ENCODE measurements at places on chromosomes 5 and 9.

- H3K4me3 ChIP-seq, result no peak overlapping the region
- peaks cover 30% of the 10 kb centered on the region for H3K4me1 ChIP-seq
- DNase-seq, result no peak
- no peaks in the 10 kb centered on the region for H3K27me3 ChIP-seq
- no peak overlapping the region for H3K27ac ChIP-seq
- no peaks in the 10 kb centered on the region for H3K36me3 ChIP-seq
Measured at GRCh38 chr5:159411115-159411514, 80.8 kb upstream of the IL12B start.

GRCh38 chr5:143347698-143348344 lies 55.7 kb downstream of the NR3C1 start:
- H3K27me3 ChIP-seq, result no peaks in the 10 kb centered on the region
- peaks cover 38% of the 10 kb centered on the region for H3K4me1 ChIP-seq
- DNase-seq, result no peak
- no peak overlapping the region for H3K27ac ChIP-seq
- no peaks in the 10 kb centered on the region for H3K36me3 ChIP-seq

- H3K4me3 ChIP-seq, result no peak overlapping the region
- no peaks in the 10 kb centered on the region for H3K36me3 ChIP-seq
- no peaks in the 10 kb centered on the region for H3K27me3 ChIP-seq
- no peaks in the 10 kb centered on the region for H3K4me1 ChIP-seq
- DNase-seq, result no peak
Measured at GRCh38 chr9:86039991-86040860, 59.1 kb downstream of the GOLM1 start.

DNA sequence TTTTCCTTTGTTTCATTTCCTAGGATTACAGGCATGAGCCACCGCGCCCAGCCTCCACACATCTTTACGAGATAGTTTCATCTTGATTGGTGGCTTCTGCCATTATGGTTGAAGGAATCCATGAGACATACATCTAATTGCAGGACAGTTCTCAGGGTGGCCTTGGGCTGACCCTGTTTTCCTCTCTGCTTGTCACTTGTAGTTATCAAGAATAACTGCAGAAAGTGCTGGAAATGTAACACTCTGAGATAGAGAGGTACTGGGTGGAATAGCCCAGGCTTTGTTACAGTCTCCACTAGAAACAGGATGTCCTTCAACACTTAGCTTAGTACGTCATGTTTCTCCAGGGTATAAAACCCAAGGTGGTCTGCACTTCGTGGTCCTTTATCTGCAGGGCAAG lies 10.7 kb downstream of the UGT3A2 start:
- no peaks in the 10 kb centered on the region for H3K4me1 ChIP-seq
- DNase-seq, result no peak
- no peak overlapping the region for H3K27ac ChIP-seq
- H3K4me3 ChIP-seq, result no peak overlapping the region
- no peaks in the 10 kb centered on the region for H3K36me3 ChIP-seq

GRCh38 chr9:123929177-123929869 lies 603 bp downstream of the DENND1A start:
- peak; percentile 34 for DNase-seq
- H3K27me3 ChIP-seq, result no peaks in the 10 kb centered on the region
- H3K27ac ChIP-seq, result peak overlapping the region; percentile 73

GRCh38 chr5:120055858-120056257 lies 408.2 kb upstream of the PRR16 start:
- H3K4me3 ChIP-seq, result no peak overlapping the region
- H3K27me3 ChIP-seq, result no peaks in the 10 kb centered on the region
- H3K4me1 ChIP-seq, result no peaks in the 10 kb centered on the region
- H3K36me3 ChIP-seq, result no peaks in the 10 kb centered on the region
- DNase-seq, result no peak

DNA sequence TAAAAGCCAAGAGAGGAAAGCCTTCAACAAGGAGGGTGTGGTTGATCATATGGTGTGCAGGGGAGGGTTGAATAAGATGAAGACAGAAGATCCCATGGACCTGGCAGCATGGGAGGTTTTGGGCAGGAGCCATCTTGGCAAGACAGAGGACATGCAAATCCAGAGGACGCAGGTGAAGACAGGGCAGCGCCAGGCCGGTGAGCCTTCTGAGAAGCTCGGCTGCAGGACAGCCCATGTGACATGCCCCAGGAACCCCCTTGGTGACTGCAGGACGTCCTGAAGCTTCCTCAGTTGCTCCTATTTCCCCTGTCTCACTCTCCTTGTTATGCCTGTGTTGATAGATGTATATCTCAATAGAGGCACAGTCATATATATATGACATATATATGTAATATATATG lies 159.4 kb downstream of the GADD45G start:
- H3K4me3 ChIP-seq, result no peak overlapping the region
- no peaks in the 10 kb centered on the region for H3K4me1 ChIP-seq
- H3K27me3 ChIP-seq, result no peaks in the 10 kb centered on the region
- no peaks in the 10 kb centered on the region for H3K36me3 ChIP-seq
- DNase-seq, result no peak

- no peaks in the 10 kb centered on the region for H3K27me3 ChIP-seq
- no peak for DNase-seq
- H3K4me1 ChIP-seq, result no peaks in the 10 kb centered on the region
- H3K4me3 ChIP-seq, result no peak overlapping the region
- H3K36me3 ChIP-seq, result no peaks in the 10 kb centered on the region
Measured at GRCh38 chr5:117604845-117605244, 1030.2 kb upstream of the SEMA6A start.

DNA sequence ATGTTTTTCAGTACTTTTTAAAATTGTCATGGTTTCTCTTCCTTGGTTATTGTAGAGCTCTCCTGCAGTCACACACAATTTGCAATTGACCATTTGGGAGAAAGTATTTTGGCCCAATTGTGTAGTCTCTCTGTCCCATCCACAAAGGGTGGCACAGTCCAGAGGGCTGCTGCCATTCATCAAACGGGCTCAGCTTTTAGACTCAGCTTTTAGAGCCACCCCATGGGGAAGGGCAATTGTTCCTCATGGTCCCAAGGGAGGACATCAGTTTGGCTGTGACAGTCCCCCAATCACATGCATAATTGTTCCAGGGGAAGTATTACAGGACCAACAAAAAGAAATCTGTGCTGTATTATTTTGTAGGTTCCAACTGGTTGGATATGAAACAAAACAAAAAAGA lies 207.6 kb downstream of the ZNF462 start:
- H3K36me3 ChIP-seq, result no peaks in the 10 kb centered on the region
- no peaks in the 10 kb centered on the region for H3K27me3 ChIP-seq
- H3K27ac ChIP-seq, result no peak overlapping the region
- no peak overlapping the region for H3K4me3 ChIP-seq

DNA sequence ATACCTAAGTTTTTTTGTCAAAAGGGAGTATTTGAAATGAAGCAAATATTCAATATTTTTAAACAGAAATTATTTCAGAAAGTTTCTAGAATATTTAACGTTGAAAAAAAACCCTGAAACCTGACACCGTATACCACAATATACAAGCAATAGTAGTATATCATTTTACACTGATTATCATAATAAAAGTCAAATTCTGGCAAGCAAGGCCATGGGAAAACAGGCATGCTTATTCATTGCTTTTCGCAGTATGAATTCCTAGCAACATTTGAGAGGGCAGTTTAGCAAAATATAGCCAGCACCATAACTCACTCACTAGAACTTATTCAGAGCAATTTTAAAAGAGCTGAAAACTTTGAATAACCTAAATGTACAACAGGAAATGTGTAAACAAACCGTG lies 46.1 kb downstream of the ERAP1 start:
- H3K4me1 ChIP-seq, result no peaks in the 10 kb centered on the region
- no peak overlapping the region for H3K4me3 ChIP-seq
- no peak overlapping the region for H3K27ac ChIP-seq
- H3K27me3 ChIP-seq, result no peaks in the 10 kb centered on the region
- H3K36me3 ChIP-seq, result peaks cover 44% of the 10 kb centered on the region

DNA sequence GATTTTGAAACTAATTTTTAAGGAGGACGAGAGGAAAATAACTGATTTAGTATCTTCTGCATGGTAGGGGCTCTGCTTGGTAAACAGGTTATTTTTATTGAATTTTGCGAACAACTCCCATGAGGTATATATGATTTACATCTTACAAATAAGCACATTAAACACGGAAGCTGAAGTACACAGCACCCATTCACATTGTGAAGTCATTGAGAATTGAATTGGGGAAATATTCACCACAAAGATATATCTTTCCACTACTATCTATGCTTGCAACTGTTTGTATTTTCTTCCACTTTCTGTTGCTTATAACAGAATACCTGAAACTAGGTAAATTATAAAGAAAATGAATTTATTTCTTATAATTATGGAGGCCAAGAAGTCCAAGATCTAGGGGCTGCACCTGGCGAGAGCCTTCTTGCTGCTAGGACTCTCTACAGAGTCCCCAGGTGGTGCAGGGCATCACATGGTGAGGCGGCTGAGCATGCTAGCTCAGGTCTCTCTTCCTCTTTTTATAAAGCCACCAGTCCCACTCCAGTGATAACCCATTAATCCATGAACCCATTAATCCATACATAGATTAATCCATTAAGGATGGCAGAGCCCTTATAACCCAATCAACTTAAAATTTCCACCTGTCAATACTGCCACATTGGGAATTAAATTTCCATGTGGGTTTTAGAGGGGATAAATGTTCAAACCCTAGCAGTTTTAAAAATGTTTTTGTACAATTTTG lies 79.0 kb upstream of the ZNF608 start:
- no peak overlapping the region for H3K4me3 ChIP-seq
- H3K36me3 ChIP-seq, result no peaks in the 10 kb centered on the region
- H3K27me3 ChIP-seq, result no peaks in the 10 kb centered on the region
- no peaks in the 10 kb centered on the region for H3K4me1 ChIP-seq
- DNase-seq, result no peak

GRCh38 chr5:54159893-54160195 lies 150.5 kb downstream of the ARL15 start:
- H3K27ac ChIP-seq, result no peak overlapping the region
- no peaks in the 10 kb centered on the region for H3K4me1 ChIP-seq
- no peaks in the 10 kb centered on the region for H3K27me3 ChIP-seq
- DNase-seq, result no peak
- H3K36me3 ChIP-seq, result no peaks in the 10 kb centered on the region
- no peak overlapping the region for H3K4me3 ChIP-seq

- H3K27me3 ChIP-seq, result no peaks in the 10 kb centered on the region
- no peaks in the 10 kb centered on the region for H3K36me3 ChIP-seq
- H3K4me1 ChIP-seq, result peaks cover 7% of the 10 kb centered on the region
- DNase-seq, result no peak
- H3K27ac ChIP-seq, result no peak overlapping the region
Measured at GRCh38 chr5:138445547-138446271, 6.9 kb downstream of the REEP2 start.

DNA sequence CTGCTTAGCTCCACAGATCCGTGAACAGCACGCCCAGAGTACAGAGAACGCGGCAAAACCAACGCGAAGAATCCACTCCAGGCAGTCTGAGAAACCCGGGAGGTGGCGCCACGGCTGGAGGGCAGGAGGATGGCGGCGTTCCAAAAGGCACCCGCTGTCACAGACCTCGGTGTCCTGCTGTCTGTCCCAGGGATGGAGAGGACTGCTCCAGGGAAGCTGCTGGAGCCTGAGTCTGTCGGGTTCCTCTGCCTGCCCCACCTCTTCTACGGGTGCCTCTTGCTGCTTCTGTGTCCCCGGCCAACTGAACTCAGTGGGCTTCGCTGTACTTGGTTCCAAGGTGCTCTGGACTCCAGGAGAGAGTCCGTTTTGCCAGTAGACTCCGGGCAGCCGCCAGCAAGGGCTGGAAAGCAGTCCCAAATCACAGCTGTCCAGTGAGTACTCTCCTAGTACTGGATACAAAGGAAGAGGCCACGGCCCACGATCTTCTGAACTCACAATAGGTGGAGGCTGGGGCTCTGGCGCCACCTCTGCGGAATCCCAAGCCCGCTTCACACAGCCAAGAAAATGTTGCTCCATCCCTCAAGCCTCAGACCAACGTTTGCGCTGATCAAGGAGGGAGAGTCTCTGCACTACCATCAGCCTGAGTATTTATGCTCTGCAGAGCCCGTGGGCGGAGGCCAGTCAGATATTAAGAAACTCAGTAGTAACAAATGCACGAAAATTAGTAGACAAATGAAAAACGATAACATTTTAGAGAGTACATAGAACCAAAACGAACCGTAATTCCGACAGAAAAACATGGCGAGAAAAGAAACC lies 440 bp downstream of the ANXA2R start:
- peak; percentile 65 for DNase-seq
- no peaks in the 10 kb centered on the region for H3K27me3 ChIP-seq
- no peaks in the 10 kb centered on the region for H3K36me3 ChIP-seq
- peak overlapping the region; percentile 96 for H3K27ac ChIP-seq

DNA sequence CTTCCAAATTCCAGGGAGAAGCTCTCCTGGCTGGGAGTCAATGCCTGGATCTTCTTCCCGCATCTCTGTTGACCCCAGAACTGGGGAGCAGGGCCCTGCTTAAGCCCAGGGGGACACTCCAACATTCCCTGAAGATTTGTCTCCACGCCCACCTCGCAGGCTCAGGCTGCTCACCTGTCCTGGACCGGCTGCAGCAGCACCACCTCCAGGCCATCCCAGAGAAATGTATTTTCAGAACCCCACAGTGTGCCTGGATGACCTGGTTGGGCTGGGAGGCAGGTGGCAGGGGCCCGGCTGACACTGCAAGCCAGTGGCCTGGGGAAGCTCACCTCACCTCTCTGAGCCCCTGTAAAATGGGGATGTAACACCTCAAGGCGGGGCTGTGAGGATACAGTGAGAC lies 27.1 kb upstream of the ZBTB43 start:
- no peaks in the 10 kb centered on the region for H3K4me1 ChIP-seq
- H3K4me3 ChIP-seq, result no peak overlapping the region
- H3K27me3 ChIP-seq, result no peaks in the 10 kb centered on the region
- H3K36me3 ChIP-seq, result no peaks in the 10 kb centered on the region

DNA sequence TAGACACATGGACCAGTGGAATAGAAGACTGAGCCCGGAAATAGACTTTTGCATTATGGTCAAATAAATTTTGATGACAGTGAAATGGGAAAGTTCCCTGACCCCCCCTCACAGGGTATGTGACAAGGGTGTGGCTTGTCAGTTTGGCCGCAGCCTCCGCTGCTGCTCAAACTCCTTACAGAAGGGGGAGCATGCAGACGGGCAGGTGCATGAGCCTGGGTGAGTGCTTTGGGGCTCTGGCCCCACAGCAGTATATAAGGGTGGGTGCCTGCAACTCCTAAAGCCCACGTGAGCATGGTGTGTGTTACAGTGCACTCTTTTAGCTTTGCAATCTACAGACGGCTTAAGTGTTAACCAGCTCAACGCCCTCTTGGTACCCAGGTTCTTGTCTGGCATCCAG lies 21.9 kb upstream of the CAPSL start:
- DNase-seq, result no peak
- no peaks in the 10 kb centered on the region for H3K27me3 ChIP-seq
- no peaks in the 10 kb centered on the region for H3K36me3 ChIP-seq
- H3K4me1 ChIP-seq, result no peaks in the 10 kb centered on the region

- no peak overlapping the region for H3K4me3 ChIP-seq
- H3K36me3 ChIP-seq, result no peaks in the 10 kb centered on the region
- no peak overlapping the region for H3K27ac ChIP-seq
- H3K27me3 ChIP-seq, result no peaks in the 10 kb centered on the region
Measured at GRCh38 chr9:94586814-94587213, 6.8 kb downstream of the FBP2 start.

Data from naive thymus-derived CD4-positive, alpha-beta T cell (primary cell).